LoVo (cell line): ENCODE measurements at places on chromosomes 3 and 15.

DNA sequence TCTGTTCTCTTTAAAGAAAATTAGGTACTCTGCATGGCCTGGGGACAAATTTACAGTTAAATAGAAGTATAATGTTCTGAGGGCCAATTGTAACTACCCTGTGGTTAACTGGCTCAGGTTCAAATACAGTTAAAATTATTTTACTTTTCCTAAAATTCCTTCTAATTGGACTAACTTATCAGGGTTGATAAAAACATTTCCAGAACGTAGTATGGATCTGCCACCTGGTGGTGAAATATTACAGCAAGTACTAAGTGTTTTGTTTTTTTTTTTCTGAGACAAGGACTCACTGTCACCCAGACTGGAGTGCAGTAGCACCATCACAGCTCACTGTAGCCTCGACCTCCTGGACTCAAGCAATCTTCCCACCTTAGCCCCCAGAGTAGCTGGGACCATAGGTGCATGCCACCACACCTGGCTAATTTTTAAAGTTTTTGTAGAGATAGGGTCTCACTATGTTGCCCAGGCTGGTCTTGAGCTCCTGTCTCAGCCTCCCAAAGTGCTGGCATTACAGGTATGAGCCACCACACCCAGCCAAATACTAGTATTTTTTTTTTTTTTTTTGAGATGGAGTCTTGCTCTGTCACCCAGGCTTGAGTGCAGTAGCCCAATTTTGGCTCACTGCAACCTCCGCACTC, 29.2 kb downstream of the NEO1 start:
- peak; percentile 67 for DNase-seq

- no peak for DNase-seq
Observed at GRCh38 chr15:89140595-89140994, 52.3 kb downstream of the ABHD2 start.

DNA sequence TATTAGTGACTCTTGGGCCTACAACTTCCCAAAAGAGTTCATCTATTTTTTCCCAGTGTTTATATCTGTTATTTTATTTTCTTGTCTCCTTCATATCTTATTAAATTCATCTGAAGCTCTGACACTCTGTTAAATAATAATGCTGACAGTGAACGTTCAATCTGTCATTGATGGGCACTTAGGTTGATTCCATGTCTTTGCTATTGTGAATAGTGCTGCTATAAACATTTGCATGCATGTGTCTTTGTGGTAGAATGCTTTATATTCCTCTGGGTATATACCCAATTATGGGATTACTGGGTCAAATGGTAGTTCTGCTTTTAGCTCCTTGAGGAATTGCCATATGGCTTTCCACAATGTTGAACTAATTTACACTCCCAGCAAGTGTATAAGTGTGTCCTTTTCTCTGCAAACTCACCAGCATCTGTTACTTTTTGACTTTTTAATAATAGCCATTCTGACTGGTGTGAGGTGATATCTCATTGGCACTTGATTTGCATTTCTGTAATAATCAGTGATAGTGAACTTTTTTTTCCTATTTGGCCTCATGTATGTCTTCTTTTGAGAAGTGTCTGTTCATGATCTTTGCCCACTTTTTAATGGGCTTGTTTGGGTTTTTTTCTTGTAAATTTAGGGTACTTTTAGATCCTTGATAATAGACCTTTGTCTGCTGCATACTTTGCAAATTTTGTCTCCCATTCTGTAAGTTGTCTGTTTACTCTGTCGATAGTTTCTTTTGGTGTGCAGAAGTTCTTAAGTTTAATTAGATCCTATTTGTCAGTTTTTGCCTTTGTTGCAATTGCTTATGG, 122.5 kb downstream of the LEKR1 start:
- DNase-seq: no peak

DNA sequence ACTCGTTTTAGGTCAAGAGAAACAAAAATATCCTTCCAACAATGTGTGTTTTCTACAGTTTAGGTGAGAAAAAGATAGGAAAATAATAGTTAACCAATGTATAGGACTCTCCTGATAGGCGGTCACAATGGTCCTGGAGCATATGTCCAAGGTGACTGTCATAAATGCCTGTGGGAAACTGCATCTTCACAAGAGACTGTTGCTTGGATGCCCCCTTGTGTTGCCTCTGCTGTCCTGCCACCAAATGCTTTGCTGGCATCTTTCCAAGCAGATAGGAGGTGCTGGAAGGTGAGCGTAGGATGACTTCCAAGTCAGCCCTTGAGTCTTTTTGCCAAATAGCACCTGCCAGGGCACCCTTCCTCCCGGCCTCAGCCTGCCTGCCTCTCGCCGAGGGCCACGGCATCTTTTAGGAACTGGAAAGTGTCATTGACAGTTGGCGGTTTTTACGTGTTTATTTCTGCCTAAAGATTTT, 24.1 kb upstream of the SACM1L start:
- peak; percentile 52 for DNase-seq

- no peak for DNase-seq
Observed at GRCh38 chr15:81945014-81945615, 100.7 kb downstream of the MEX3B start.

- DNase-seq: no peak
Observed at GRCh38 chr3:12062605-12063004, 58.4 kb downstream of the SYN2 start.

- no peak for DNase-seq
Observed at GRCh38 chr3:73504239-73504638, 120.5 kb downstream of the PDZRN3 start.

GRCh38 chr3:131047582-131047981, 20.9 kb downstream of the NEK11 start:
- DNase-seq: no peak

- DNase-seq: peak; percentile 10
Observed at GRCh38 chr3:185175370-185175987, 22.6 kb upstream of the C3orf70 start.

- DNase-seq: no peak
Observed at GRCh38 chr3:47663630-47664240, 85.1 kb upstream of the CSPG5 start.
